ENCODE measurements at places on chromosomes 13 and 19.
A peak's percentile ranks its signal among the peaks of the same experiment; 100 is the strongest.

DNA sequence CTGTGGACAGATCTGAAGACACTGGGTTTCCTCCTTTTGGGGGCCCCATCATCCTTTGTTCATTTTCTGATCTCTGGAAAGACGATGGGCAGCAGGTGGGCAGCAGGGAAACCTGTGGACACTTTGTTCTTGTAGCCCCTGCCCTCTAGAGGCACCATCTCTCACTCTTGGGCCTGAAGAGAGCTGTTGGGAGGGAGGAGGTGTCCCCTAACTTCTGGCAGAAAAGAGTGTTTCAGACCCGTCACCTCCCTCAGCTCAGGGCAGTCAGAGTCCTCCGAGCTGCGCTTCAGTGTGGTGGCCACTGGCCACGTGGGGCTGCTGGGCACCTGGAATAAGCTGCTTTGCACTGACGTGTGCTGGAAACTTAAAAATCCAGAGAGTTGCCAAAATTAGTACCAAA, 26.9 kb upstream of the RNF17 start:
- ATAC-seq, result no peak

GRCh38 chr13:102401265-102401664, 583 bp downstream of the FGF14 start:
- peak; percentile 46 for ATAC-seq

DNA sequence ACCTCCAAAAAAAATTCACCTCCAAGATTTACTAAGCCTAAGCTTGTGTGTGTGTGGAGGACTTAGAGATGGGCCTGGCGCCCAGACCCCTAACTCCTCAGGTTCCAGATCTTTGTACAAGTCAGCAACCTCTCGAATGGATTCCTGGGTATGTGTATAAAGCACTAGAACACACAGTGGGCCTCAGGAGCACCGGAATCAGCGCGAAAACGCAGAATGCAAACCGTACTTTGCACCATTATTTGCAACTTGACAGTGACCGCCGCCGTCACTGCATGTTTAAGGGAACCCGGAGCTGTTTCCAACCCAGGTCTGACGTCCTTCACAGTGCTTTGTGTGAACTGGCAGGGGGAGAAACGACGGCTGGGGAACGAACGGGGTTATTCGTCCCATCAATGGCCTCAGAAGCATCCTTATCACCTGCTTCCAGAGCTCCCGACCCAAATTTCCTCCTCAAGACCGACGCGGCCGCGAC, 688 bp downstream of the ZNF606 start:
- no peak for ATAC-seq

DNA sequence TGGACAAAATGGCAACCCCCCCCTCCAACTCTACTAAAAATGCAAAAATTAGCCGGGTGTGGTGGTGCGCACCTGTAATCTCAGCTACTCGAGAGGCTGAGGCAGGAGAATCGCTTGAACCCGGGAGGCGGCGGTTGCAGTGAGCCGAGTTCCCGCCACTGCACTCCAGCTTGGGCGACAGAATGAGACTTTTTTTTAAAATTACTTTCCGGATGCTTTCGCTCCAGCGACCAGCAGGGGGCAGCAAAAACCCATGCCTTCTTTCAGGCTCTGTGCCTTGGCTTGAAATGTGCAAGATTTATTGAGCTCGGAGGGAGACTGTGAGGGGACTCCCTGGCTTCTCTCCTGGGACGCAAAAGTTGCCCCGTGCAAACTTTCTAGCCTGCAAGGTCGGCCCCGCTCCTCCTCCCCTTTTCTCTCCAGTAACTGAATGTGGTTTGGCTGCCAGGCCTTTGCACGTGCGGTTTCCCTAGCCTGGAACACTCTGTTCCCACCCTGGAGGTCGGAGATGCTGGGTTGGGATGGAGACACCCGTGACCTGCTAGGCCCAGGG, 61.4 kb upstream of the NFIC start:
- peak; percentile 55 for ATAC-seq

GRCh38 chr19:45615795-45616703, 14.0 kb upstream of the GPR4 start:
- ATAC-seq, result peak; percentile 91

GRCh38 chr13:45626731-45627374, 11.3 kb upstream of the ERICH6B start:
- peak; percentile 39 for ATAC-seq

GRCh38 chr19:45182758-45183157, 4.2 kb downstream of the BLOC1S3 start:
- no peak for ATAC-seq

- ATAC-seq, result no peak
Measured at GRCh38 chr19:51163257-51163656, 21.2 kb downstream of the SIGLEC7 start.

GRCh38 chr19:45047188-45047797, 8.4 kb downstream of the CLASRP start:
- no peak for ATAC-seq

GRCh38 chr19:21463449-21464105, 41.8 kb upstream of the ZNF429 start:
- ATAC-seq, result peak; percentile 77

DNA sequence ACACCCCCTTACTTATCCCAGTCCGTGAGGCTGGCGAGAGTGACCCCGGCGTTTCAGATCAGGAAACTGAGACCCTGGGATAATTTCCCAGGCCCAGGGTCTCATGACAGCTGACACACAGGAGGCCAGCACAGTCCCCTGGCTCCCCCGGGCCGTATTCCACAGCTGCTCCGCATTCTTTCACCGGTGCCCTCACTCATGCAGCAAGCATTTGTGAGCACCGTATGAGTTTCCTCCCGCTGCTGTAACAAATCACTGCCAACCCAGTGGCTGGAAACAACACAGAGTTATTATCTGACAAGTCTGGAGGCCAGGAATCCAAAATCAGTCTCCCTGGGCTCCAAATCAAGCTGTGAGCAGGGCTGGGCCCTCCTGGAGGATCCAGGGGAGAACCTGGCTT, 21.3 kb downstream of the GADD45B start:
- ATAC-seq, result no peak

GRCh38 chr19:31402529-31403316, 53.5 kb upstream of the TSHZ3 start:
- no peak for ATAC-seq

DNA sequence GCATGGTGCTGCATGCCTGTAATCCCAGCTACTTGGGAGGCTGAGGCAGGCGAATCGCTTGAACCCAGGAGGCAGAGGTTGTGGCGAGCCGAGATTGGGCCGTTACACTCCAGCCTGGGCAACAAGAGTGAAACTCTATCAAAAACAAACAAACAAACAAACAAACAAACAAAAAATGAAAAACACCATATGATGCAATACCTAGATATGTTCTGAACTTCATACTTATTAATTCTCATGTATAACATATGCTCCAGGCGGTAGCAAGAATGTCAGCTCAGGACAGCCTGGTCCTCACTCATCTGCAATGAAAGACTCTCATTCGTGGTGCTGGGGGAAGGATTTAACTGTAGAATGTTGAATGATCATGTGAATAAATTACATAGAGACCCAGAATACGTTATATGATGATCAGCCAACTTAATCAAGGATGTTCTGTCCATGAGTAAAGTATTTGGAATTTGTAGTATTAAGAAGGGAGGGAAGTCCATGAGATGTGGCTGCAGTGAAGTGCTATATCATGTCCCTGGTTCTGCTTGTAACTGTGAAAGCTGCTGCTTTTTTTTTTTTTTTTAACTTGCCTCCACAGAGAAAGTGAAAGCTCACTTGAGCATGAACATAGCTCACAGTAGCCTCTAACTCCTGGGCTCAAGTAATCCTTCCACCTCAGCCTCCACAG, 206.8 kb downstream of the UQCRFS1 start:
- ATAC-seq, result peak; percentile 52

DNA sequence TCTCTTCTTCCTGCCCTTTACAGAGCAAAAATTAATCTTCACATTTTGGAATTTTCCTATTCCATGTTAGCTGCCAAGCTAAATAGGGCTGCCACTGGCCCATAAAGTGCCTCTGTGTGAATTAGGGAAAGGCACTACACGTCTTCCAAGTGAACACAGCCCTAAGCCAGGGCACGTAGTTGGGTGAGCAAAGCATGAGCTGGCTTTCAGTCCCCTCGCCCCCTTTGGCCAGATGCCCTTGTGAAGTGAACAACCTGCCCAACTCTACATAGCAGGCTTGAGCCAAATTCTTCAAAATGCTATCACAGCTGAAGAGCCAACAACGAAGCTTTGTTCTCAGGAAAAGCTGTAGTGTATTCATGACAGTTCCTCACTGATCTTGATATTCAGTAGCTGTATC, 213.1 kb downstream of the OXGR1 start:
- ATAC-seq, result no peak

DNA sequence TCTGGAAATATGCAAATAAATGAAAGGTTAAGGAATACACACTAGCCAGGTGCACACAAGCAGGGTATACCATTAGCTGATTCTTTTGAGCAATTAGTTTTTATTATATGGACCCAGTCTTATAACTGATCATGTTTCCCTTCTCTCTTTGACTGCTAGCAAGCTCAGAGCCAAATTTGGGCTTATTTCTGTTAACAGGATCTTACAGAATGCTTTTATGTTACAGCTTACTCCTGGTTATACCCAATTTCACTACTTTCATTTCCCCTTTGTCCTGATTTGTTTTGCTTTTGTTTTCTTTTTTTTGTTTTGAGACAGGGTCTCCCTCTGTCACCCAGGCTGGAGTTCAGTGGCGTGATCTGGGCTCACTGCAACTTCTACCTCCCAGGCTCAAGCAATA, 12.9 kb upstream of the TPT1 start:
- ATAC-seq, result no peak

- ATAC-seq, result no peak
Measured at GRCh38 chr13:100315522-100315921, 226.6 kb downstream of the PCCA start.

GRCh38 chr19:46049597-46049996, 8.8 kb upstream of the IGFL4 start:
- no peak for ATAC-seq

DNA sequence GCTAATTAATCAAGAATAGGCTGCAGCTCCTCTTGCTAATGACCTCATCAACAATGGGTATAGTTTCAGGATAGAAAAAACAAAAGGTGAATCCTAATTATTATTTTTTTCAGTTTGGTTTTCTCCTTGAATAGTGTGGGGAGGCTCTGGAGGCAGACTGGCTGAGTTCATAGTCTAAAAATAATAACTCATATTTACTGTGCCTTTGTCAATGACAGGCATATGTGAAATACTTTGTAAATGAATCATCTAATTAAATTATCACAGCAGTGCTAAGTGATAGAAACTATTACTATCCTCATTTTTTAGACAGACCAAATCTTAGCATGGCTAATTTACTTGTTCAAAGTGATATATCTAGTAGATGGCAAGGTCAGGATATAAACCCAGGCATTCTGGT, 1261.0 kb upstream of the SLC10A2 start:
- peak; percentile 67 for ATAC-seq

DNA sequence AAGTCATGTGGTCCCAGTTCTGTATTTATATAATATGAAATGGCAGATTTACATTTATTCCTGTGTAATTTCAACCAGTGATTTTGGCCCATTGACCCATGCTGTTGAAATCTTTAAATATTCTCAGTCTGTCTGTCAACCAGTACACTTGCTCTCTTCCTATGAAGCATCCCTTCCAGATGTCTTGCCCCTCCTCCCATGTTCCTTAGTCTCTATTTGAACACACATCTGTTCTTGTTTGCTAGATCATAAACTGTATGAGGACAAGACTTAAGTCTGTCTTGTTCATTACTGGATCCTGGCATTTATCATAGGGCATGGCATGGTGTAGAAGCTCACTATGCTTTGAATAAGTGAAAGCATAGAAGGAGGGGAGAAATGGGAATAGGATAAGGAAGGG, 34.9 kb downstream of the STARD13 start:
- no peak for ATAC-seq

GRCh38 chr13:27783111-27783510, 9.2 kb upstream of the GSX1 start:
- peak; percentile 82 for ATAC-seq

- ATAC-seq, result no peak
Measured at GRCh38 chr13:45681113-45681512, 21.0 kb upstream of the CBY2 start.

DNA sequence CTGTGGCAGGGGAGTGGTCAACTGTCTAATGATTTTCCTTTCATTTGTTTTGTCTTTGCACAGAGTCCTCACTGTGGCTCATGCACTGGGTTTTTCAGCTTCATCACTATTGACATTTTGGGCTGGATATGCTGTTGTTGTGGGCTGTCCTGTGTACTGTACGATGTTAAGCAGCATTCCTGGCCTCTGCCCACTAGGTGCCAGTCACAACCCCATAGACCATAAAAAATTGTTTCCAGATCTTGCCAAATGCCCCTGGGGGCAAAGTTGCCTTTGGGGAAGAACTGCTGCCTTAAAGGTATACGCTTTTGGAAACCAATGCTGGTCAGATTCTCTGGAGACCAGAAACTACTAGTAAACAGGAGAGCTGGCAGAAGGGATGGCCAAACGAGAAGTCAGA, 310.4 kb downstream of the SPRY2 start:
- peak; percentile 95 for ATAC-seq

DNA sequence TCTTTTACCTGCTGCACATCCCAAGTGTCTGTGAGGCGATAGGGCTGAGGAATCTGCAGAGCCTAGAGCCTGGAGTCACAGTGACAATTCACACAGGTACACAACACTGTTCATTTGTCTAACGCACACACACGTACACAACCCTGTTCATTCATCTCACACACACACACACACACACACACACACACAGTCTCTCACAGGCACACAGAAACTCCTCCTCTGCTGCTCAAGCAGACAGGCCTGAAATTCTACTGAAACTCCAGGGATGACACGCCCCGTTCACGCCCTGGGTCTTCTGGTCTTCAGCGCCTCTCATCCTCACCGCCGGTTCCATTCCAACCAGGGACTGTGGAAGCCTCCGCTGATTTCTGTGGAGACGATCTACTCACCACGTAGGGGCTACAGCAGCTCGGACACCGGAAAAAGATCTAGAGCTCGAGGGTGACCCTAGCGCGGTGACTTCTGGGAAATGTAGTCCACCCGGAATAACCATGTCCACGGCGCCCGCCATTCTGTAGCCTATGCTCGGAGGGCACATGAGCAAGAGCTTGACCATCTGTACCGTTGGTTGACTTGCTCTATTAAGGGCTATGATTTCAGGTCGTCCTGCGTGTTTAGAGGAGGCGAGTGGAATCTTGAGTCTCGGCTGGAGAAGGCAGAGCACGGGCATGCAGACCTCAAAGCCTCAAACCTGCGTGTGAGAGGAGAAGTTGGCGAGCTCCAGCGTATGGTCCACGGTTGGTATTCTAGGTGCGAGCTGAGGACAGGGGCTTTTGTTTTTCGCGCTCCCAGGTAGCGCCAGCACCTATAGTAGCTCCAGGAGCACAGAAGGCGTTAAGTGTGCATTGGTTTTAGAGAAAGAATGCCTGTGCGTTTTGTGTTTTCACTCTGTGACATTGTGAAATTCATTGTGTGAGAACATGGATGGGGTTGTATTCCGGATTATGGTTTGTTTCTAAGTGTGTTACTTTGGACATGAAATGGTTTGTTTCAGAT, 33.4 kb downstream of the ZNF45 start:
- peak; percentile 100 for ATAC-seq

DNA sequence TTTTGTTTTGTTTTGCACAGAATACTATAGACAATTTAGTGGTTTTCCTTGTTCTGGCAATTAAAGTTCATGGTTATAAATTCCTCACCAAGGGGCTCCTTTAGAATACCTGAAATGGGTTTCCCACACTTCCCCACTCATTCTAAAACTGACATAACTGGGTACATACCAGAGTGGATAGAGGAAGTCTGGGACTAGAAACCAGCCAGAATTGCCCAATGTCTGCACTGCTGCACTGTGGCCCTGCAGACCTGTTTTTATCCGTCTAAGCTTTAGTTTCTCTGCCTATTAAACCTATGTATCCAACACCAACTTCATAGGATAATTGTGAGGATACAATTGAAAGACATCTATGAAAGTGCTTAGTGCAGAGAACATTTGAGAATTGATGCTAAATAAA, 498.6 kb downstream of the KCTD12 start:
- ATAC-seq, result no peak

- no peak for ATAC-seq
Measured at GRCh38 chr13:42973581-42973980, 18.5 kb downstream of the EPSTI1 start.
